ENCODE measurements at places on chromosomes 2 and 18.
A peak's percentile ranks its signal among the peaks of the same experiment; 100 is the strongest.

DNA sequence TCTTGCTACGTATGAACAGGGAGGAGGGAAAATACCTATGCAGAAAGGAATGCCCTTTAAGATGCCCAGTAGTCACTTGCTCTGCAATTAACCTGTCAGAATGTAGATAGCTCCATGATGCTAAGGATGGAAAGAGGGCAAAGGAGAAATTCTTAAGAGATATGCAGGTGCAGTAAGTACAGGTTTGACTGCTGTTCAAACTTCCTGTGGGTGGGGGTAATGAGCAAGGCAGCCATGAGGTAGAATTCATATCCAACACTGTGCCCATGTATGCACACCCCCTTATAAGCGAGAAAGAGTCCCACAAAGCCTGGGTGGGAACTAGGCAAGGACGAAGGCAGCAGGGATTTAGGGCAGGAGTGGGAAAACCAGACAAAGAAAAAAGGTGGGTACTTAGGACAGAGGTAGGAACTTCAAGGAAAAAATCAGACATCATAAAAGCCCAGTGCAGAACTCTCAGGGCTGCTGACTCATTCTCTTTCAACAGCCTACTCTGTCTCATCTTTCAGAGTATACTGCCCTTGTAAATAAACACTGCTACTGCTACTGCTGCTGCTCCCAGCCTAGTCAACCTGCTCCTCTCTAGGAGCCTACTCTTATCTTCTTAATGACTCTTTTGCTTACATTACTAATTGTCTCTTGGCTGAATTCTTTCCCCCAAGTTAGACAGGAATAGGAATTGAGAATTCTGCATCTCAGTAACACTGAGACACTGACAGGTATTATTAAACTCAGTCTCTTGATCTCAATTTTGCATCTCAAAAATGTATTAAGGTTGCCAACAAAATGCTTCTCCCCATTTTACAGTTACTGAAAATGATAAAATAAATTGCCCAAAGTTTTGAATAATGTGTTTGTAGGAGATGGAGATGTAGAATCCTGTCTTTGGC is 189.0 kb downstream of the PTH2R start:
- DNase-seq = no peak

DNA sequence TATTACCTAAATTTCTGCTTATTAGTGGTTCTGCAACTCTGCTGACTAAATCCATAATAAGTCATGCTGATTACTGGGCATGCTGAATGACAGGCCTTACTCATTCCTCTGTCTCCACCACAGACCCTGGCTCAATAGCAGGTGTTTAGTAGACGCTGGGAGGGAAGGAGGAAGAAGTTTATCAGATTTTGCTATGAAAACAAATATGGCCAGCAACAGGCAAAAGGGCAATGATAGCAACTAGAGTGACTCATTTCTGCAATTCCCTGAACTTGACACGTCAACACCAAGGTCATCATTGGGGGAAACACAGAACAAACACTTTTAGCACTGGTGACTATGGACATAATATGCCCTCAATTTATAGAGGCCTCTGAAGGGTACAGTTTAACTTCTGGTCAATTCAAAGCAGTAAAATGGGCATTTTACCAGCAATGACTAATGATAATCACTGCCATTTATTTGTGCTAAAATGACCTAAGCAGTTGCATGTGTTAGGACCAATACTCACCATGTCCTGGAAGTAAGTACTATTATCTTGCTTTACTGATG is 35.2 kb downstream of the TMEM163 start:
- no peak for DNase-seq

DNA sequence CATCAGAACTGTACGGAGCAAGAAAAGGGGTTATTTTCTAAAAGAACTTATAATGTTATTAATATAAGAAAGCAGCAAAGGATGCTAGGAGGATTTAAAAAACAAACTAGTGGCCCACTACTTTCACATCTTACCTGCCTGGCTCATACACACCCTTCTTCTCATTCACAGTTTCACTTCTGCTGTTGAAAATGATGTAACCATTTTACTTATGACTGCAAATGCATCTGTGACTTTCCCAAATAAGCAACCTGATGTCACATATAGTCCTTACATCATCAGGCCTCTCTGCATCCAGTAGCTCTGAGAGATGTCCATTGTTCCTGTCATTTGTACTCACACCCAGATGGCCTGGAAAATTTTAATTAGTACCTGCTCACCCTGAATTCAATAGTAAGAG is 101.8 kb upstream of the MYO3B start:
- DNase-seq = no peak

- DNase-seq = no peak
These were observed 49.5 kb downstream of the KCNE4 start for GRCh38 chr2:223101340-223102039.

GRCh38 chr2:66001538-66001937 is 433.4 kb upstream of the MEIS1 start:
- no peak for DNase-seq

- DNase-seq = peak; percentile 10
These were observed 361.6 kb upstream of the TFPI start for GRCh38 chr2:187915810-187916209.

DNA sequence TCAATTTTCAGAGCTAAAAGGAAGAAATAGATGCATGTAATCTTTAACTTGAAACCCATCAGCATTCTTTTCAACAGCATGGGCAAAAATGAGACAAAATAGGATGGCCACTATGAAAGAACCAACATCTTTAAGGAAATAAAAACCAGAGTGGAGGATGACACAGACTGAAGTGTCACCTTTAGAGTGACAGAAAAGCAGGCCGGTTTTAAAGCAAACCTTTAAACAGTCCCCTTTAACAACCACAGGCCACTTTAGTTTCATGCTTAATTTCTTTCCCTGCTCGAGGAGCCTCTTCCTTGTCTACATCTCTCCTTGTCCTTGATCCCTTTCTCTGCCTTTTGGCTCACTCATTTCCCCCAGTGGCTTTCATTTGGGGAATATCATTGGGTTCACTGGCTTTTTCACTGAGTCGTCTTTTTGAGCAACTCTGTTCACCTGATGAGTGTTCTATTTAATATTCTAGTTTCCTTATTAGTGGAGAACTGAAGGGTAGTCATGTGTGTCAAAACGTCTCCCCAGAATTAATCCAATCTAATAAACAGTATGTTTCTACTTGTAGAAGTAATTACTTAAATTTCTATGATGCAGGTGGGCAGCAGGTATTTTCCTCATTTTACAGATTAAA is 72.5 kb downstream of the DOCK10 start:
- no peak for DNase-seq

GRCh38 chr18:63930773-63931354 is 18.2 kb upstream of the HMSD start:
- no peak for DNase-seq

DNA sequence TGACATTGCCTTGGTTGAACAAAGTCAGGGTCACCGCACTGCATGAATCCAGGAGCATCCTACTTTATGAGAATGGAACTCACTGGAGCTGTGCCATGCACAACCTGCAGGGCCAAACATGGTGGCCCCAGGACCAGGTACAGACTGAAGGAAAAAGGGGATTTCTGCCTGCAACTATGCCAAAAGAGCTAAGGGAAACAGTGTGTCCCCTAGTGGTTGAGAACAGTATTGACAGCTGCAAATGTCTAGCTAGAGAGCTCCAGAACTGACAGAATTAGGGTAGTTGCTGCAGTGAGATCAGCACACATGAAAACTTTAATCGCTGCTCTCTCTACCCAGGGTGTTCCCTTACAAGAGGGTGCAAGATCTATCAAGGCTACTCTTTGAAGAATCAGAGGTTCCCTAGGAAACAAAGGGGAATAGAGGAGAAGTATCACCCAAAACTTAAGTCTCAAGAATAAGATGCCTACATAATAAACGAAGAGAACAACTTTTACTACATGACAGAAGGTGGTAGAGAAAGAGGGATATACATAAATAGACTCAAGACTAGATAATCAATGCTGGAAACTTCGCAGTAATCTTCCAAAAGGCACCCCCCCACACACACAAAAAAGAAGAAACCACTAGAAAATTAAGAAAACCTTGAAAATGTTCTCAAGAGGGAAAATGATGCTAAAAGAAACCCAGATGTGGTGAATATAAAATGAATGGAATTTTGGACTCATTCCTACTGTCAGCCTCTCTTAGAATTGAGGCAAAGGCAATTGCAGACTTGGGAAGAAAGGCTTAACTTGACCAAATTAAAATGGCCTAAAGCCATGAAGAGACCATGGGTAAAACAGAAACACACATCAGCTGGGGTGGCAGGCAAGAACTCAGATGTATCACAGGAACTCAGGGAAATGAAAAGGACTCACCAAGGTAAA is 43.6 kb upstream of the IHH start:
- DNase-seq = peak; percentile 22

- no peak for DNase-seq
These were observed 38.3 kb upstream of the DLX1 start for GRCh38 chr2:172046866-172047565.

DNA sequence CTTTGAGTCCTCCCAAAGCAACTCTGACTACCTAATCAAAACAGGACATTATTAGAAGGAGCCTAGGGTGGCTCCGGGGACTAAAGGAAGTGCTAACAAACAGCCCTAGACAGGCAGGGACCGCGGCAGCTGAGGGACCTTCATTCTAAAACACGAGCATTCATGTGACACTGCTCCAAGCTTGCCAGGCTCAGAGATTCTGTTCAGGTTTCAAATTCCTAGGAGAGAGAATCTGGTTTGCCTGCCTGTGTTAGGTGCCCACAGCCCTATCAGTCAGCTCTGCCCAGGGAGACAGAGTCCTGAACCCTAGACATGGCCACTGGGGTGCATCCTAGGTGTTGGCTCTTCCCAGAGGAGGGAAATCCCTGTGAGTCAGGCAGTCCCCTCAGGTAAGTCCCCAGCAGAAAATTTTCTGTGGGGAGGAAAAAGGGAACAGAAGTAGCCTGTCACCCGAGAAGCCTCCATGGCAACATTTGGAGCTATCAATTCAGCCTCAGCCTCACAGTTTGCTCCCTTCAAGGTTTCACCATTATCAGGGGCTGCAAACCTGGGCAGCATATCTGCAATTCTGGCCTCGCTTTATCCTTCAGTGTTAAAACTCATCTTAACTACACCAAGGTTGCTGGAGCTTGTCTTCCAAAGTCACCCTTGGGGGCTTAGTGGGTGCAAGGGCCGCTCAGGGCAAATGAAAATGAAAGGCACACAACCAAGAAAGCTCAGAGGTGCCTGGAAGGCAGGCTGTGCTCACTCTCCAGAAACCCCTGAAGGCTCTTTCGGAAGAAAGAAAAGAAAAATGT is 28.6 kb downstream of the PCBP1 start:
- DNase-seq = no peak

All from COR-L47 (cell line).